ENCODE measurements at places on chromosomes 3 and 15. TPM values are rescaled to one million over a fixed set of nuclear protein-coding genes. Genes with fewer than 3 reads are reported as not detected.

The CPLX3 gene
- total RNA-seq, result 0.06 TPM

The GOLGA6D gene
- not detected for total RNA-seq

The SPG11 gene
- total RNA-seq, result 9.5 TPM

The LMAN1L gene
- total RNA-seq, result not detected

The C3orf62 gene
- 1.5 TPM for total RNA-seq

The AGTR1 gene
- 0.77 TPM for total RNA-seq

The TGFBR2 gene
- total RNA-seq, result 61.7 TPM

The SKOR1 gene
- total RNA-seq, result 0.05 TPM

The SPPL2A gene
- total RNA-seq, result 96.9 TPM

The SLC6A1 gene
- not detected for total RNA-seq

The PLS1 gene
- total RNA-seq, result 11.1 TPM
